ENCODE measurements at places on chromosomes 5 and 9.

DNA sequence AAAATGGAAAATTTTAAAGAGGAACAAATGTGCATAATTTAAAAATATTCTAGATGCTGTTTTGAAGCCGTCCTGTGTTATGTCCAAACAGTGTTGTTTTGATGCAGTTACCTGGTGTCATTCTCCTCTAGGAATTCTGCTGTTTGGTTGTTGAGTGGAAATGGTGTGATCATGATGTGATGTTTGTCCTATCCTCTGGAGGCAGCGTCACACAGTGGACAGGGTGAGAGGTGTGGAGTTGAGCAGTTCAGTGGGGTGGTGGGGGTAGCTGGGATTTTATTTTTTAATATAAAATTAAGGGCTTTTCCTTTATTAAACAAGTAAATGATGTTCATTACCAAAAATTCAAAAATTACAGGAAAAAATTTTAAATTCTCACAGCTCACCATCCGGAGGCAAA lies 31.2 kb downstream of the PRDM6 start:
- DNase-seq = no peak

GRCh38 chr5:37637165-37637845 lies 202.5 kb downstream of the GDNF start:
- no peak for DNase-seq

- no peak for DNase-seq
These were observed 223.6 kb upstream of the SGCD start for GRCh38 chr5:156103155-156103885.

DNA sequence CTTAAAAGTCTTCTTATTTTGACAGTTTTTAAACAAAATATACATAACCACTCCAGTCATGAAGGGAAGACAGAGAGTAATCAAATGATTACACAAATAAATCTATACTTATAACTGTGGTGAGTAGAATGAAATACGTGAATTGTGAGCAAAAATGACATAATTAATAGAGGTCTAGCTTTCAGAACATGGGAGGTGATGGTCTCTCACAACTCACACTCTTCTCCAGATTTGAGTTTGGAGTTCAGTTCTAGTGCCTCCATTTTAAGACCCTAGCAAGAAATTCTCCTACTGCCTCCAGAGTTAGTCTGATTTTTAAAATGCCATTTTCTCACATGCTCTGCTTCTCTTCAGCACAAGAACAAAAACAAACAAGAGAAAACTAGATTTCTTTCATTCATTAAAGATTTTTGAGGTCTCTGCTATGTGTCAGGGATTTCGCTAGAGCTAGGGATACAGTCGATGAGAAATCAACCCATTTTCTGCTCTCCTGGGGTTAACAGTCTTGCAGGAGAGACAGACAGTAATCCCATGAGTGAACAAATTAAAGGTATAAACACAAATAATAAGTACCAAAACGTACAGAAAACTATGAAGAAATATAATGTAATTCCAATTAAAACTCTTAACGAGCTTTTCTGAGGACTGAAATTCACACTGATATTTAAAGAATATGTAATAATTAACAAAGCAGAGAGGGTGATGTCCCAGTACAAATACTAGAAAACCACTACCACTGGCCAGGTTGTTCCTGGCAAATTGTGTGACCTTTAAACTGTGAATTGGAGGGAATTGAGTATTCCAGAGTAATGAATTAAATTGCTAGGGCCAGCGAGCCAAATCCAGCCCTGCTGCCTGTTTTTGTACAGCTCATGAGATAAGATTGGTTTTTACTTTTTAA lies 27.1 kb upstream of the HTR4 start:
- no peak for DNase-seq

- DNase-seq = no peak
These were observed 483.3 kb downstream of the ARHGEF28 start for GRCh38 chr5:74109344-74109743.

DNA sequence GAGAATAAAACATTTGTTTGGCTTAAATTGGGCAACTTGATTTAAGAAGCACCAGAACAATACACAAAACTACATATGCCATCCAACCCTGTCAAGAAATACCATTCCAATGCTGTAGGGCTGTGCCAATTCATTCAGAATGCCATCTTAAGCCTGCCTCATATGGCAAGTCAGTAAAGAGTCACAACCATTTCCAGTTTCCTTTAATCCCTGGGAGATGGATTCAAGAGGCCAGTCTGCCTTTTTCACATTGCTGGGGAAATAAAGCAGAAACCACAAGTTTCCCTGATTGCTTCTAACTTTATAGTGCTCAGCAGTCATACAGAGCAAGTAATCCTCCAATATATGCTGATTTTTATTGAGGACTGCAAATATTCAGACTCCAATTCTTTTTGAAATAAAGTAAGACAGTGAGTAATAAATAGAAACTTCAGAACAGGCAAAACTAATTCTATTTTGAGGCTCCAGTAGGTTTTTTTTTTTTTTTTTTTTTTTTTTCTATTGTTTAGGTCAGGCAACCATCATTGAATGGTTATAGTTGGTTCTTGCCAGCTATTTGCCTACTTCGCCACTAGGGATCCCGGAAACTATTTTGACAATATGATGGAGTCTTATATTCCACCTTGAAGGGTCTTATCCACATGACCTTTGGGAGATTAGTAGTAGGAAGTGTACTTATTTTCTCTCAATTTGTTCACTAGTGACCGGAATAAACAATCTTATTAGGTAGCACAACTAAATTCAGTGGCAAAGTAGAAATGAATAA lies 400.9 kb upstream of the MEF2C start:
- no peak for DNase-seq

GRCh38 chr5:38979535-38979934 lies 94.7 kb downstream of the RICTOR start:
- no peak for DNase-seq

DNA sequence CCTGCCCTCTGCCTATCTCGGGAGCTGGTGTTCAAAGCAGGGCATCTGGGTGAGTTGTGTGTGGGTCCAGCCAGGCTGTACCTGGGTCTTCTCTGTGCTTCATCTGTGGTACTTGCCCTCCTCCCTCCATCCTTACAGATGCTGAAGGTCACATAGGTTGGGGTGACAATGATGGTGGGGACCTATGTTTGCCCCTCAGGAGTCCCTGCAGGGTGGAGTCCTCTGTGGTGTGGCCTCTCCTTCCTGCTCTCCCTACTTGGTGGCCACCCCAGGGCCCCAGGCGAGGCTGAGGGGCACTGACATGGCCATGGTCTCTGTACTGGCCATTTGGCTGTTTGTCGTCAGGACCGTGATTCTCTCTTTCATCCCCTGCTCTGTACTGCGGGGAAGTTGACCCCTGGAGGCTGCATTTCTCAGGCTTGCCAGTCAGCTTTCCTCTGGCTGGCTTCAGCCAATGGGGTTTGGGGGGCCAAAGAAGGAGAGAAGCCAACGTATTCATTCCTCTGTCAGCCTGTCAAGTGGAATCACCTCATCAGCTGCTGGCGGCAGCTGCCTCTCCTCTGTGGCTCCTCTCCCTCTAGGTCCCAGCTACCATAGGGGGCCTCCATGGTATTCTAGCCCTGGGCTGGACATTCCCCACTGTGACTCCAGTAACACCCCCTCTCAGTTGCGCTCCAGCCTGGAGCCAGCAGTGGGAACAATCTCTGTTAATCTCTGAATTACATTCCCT lies 4.6 kb downstream of the DCANP1 start:
- no peak for DNase-seq

- DNase-seq = peak; percentile 37
These were observed 810 bp downstream of the VPS13A start for GRCh38 chr9:77177894-77178794.

- no peak for DNase-seq
These were observed 27.3 kb downstream of the GZMK start for GRCh38 chr5:55051357-55051756.

- DNase-seq = no peak
These were observed 133.1 kb upstream of the TBCA start for GRCh38 chr5:77909237-77909636.

- DNase-seq = no peak
These were observed 16.9 kb upstream of the LECT2 start for GRCh38 chr5:135971701-135972100.

- DNase-seq = no peak
These were observed 34.0 kb downstream of the CSF1R start for GRCh38 chr5:150052226-150052955.

GRCh38 chr5:66793049-66793448 lies 196.9 kb downstream of the MAST4 start:
- no peak for DNase-seq

DNA sequence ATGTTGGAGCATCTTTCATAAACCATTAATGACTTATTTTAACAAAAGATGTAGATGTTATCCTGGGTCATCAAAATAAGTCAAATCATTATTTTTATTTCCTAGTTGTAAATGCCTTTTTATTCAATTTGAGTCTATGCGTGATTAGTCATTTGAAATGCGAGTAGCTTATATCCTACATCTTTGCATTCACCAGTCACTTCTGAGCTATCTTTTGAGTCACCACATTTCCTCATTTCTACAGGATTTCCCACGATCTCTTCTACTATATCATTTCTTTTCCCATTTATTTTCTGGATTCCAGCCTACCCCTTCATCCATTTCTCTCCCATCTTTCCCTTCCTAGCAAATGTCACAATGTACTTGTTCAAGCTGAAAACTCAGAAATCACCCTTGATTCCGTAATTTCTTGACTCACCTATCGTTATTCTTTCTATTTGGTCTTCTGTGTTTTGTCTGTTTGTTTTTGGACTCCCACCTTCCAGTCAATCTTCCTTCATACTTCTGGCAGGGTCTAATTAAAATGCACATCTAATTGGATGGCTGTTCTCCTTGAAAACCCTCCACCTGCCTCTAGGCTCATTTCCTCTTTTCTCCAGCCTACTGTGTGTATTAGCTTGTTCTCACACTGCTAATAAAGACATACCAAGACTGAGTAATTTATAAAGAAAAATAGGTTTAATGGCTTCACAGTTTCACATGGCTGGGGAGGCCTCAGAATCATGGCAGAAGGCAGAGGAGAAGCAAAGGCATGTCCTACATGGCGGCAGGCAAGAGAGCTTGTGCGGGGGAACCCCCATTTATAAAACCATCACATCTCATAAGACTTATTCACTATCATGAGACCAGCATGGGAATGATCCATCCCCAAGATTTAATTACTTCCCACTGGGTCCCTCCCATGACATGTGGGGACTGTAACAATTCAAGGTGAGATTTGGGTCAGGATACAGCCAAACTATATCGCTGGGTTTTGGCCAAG lies 112.4 kb downstream of the MEF2C start:
- DNase-seq = no peak

DNA sequence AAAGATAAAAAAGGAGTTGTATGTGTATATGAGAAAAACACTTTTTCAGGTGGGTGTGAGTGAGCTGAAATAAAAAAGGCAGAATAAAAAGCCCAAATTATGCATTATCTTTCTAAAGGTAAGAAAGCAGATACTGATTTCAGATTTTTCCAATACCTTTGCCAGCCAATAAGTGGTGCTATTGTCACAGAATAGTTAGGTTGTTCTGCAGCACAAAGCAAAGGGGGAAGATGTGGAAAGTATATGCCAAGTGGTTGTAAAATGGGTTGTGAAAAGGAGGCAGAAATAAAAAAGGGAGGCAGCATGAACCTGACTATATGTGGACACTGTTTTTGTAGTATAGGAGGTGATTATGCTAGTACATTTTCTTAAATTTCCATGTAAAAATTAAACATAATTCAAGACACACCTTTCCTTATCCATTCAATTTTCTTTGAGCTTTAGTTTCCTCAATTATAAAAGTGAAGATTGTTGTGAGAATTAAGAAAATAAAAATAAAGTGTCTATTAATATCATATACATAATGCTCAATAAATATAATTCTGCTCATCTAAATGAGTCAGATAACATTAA lies 106.7 kb downstream of the SMIM15 start:
- no peak for DNase-seq

- DNase-seq = no peak
These were observed 1.7 kb downstream of the ACTL7B start for GRCh38 chr9:108854094-108854493.

DNA sequence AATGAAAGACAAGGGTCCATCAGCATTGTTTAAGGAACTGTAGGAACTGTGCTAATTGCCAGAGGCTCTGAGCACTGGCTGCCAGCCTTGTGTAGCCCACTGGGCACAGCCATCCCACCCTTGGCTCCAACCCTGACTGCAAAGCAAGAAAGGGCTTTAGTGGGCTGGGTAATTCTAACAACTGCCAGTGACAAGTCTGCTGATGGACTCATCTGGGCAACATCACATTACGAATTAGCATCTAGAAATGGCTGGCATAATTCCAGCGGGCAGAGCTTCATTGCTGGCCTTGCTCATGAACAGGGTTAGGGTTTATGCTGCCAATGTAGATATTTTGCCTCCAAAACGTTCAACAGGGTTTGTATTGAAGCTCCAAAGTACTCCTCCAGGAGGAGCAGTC lies 326.9 kb downstream of the ARHGEF28 start:
- no peak for DNase-seq

DNA sequence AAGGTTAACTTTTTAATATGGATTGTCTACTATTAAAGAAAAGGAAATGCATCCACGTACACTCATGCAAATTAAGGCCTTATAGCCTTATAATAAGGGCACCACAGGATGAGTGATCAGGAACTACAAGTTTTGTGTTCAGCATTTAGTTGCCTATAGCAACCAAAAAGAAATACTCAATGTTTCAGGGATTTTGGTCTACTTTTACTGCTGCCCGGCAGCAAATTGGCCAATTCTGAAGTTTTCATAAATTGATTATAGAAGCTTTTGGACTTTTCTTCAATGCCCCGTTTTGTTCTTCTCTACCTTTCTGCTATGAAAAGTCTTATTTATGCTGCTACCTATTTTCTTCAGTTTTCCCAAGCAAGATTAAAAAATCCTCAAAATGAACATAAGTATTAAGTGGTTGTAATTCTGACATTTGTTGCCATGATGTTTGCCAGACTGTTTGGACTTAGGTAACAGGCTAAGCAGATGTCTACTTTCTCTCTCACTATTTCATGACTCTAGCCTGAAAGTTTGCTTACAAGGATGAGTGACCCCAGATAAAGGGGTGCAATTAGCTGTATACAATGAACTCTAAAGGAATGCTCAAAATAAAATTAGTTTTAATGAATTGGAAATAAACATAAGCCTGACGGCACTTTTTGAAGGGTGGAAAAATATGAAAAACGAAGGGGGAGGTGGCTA lies 391.5 kb upstream of the DAB2 start:
- DNase-seq = no peak

- no peak for DNase-seq
These were observed 75.0 kb upstream of the DAB2IP start for GRCh38 chr9:121576281-121577075.

GRCh38 chr9:20591223-20591622 lies 31.1 kb downstream of the MLLT3 start:
- DNase-seq = no peak

GRCh38 chr5:151168602-151169344 lies 11.2 kb upstream of the ANXA6 start:
- DNase-seq = no peak
